ENCODE measurements at places on chromosomes 3 and 15. TPM values are rescaled to one million over a fixed set of nuclear protein-coding genes. Genes with fewer than 3 reads are reported as not detected.

Gene LSAMP
- 8.1 TPM for total RNA-seq

Gene CLDN1
- 4.7 TPM for total RNA-seq

Gene TTC21A
- 0.56 TPM for total RNA-seq

Gene OSTN
- total RNA-seq: 0.28 TPM

Gene PLCB2
- 0.28 TPM for total RNA-seq

Gene GLDN
- under 0.01 TPM for total RNA-seq

Gene CFAP92
- not detected for total RNA-seq

Gene COL8A1
- 119 TPM for total RNA-seq

Gene CALML4
- 0.36 TPM for total RNA-seq

Gene MYO5C
- under 0.01 TPM for total RNA-seq

Gene C3orf85
- total RNA-seq: not detected

Gene CFAP100
- not detected for total RNA-seq

Gene PLA2G4D
- total RNA-seq: not detected

Gene PGBD4
- total RNA-seq: 1.9 TPM

Gene TRIM59
- total RNA-seq: 65.4 TPM

Gene PRSS50
- total RNA-seq: not detected

Gene SLC2A2
- not detected for total RNA-seq
